ENCODE measurements at places on chromosomes 4 and X.

DNA sequence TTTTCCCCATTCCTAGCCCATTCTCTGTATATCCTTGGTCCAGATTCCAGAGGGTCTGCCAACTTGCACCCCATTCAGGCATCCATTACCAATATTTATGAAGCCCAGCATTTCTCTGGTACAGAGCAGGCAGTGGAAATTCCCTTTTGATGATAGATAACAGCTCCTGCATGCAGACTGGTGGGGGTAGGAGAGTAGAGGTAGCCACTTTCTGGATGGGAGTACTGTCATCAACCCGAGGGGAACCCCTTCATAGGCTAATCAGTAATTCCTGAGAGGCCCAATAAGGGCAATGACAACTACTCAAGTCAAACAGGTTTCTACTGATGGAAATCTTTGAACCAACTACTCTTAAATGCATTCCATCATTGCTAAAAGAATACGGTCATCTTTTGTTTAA, 63.7 kb downstream of the COL25A1 start:
- no peak for DNase-seq

DNA sequence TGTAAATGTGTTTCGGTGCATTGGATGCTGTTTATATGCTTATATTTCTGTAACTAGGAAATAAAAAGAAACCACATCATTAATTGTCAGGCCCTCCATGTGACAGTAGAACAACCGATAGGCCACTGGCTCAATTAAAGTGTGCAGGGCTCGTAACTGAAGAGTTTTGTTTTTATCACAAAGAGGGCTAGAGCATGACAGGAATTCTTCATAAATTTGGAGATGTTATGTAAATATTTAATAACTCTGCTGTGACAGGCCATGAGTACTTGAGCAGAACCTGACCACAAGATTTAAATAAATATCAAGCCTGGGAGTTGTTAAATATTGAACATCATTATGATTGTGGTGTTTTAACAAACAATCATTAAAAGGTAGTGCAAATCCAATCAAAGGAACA, 55.9 kb downstream of the MID1 start:
- no peak for DNase-seq

DNA sequence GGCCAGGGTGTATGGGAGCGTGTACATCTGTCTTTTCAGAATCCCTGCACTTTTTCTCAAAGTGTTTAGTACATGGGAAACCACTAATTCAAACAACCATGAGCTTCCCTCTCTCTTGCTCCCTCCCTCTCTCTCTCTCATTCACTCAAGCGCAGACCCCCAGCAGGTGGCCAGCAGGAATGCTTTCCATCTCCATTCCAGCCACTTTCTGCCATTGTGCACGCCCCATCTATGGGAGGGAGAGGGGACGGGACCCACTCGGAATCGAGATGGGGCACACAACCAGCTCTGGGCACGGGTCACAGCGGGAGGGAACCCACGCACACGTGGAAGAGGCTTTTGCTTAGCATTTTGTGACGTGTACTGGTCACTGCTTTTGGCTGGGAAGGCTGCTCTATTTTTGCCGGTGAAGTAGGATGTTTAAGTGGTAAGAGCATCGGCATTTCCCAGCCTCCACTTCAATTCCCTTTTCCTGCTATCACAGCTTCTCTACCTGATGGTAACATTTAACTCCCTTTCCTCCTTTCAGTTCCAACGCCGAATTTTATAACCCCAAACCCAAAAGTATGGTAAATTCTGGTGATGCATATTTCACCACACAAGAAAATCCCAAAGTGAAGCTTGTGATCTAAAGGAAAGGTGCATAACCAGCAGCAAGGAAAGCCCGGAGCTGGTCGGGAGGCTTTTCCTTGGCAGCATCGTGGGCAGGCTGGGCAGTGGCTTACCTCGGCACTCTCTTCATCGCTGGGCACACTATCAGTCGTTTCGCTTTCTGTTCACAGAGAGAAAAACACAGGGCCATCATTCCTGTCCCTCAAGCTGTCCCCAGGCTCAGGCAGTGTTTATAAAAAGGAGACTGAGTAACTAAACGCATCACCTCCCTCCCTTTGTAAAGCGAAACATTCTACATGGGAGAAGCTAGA, 84.1 kb downstream of the IRF2 start:
- no peak for DNase-seq

DNA sequence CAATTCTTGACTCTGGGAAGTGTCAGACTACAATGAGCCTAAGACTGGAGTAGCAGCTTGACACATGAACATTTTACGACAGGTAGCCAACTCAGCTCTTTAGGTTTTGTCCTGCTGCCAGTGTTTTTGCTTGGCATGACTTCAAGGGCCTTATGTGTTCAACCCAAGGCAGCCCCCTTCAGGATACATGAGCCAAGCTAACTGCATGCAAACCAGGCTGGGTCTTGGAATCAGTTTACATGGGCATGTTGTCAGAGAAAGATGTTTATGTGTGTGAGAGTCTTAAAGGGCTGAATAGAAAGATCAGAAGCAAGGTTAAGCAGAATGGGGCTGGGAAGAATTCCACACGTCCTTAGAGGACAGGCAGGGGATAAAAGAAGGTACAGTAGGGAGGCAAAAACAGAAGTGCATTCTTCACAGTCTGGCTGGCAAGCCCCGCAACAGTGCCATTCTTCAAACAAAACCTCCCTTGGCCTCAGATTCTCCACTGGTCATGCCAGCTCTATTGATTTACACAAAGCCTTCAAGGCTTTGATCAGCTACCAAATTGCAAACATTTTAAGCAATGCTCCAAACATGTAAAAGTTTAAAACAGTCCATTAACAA, 97.3 kb downstream of the NKX6-1 start:
- no peak for DNase-seq

- no peak for DNase-seq
Measured at GRCh38 chr4:26938516-26938915, 77.9 kb downstream of the STIM2 start.

- no peak for DNase-seq
Measured at GRCh38 chr4:53365121-53365485, 758 bp downstream of the SCFD2 start.

GRCh38 chrX:147890756-147891155, 21.0 kb upstream of the FMR1 start:
- DNase-seq: no peak

GRCh38 chr4:187467224-187467623, 528.3 kb upstream of the ZFP42 start:
- DNase-seq: no peak

DNA sequence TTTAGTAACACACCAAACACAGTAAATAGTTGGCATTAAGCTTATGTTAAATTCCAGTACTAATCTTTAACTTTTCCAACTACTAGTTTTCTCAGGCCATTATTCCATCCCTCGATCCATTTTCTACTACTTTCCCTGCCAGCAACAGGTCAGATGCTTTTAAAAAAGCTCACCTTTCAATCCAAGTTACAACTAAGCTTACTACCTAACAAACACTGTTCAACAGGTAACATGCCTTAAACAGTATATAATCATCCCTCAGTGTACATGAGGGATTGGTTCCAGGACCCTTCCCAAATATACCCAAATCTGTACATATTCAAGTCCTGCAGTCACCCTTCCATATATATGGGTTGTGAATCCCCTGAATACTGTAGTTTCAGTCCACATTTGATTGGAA, 5.5 kb downstream of the CCNA2 start:
- DNase-seq: no peak

DNA sequence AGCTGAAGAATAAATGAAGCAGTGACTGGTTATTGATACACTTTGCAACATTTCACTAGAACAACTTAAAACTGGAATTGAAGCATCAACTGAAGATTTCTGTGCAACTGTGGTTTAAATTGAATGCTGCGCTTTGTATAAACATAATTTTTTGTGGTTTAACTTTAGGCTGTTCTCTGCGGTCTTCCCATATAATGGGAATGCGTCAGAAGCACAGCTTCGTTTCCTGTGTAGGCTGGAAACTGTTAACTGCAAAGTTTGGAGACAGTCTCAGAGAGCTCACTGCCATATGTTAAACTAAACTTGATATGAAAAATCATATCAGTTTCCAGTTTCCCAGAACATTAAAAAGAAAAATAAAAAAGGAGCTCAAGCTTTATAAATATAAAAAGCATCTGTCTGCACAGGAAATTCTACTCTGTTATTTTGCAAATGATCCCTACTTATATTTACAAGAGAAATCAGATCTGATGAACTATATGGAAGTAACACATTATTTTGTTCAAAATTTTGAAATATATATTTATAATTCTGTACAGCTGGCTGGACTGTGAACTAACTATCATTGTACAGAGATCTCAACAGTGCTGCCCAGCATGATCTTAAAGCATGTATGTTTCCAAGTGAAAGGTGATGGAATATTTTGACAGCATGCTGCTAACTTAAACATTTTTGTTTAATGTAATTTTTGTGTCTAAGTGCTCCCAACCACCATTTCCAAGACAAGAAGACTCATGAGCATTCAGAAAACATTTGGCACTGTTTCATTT, 139.9 kb downstream of the NDST3 start:
- DNase-seq: no peak

DNA sequence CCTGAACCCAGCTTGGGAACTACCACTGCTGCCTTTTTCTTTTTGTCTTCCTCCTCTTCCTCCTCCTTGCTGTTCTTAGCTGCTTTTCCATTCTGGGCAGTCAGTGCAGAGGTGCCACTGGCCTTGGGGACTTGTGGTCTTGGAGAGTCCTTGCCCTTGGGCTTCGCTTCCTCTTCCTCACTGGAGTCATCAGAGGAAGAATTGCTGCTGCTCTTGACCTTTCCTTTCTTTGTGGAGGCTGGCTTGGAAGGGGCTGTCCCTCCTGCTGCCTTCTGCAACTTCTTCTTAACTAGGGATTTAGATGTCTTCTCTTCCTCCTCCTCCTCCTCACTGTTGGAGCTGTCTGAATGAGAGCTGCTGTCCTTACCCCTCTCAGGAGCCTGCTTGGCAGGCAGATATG, 53.2 kb downstream of the FAM9B start:
- no peak for DNase-seq

- no peak for DNase-seq
Measured at GRCh38 chr4:2359591-2360395, 58.7 kb downstream of the ZFYVE28 start.

GRCh38 chr4:91284480-91284879, 1019.3 kb upstream of the GRID2 start:
- DNase-seq: no peak

- no peak for DNase-seq
Measured at GRCh38 chr4:160869899-160870298, 1293.9 kb downstream of the FSTL5 start.

GRCh38 chr4:118821590-118822293, 14.2 kb downstream of the SEC24D start:
- no peak for DNase-seq

DNA sequence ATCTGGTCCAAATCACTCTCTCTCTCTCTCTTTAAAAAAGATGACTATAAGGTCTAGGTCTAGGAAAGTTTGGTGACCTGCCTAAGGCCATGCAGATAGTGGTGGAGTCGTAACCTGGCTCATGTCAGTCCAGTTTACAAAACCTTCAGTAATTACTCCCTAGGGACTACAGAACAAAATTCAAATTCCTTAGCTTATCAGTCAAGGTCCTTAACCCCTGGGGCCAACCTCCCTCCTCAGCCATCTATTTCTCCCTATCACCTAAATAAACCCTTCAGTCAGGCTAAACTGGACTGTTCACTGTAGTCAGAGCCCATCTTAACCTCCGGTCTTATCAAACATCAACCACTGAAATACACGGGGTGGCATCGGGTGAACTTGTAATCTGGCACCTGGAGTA, 68.9 kb downstream of the MAP3K15 start:
- DNase-seq: no peak

- DNase-seq: no peak
Measured at GRCh38 chrX:108064613-108065012, 19.7 kb downstream of the VSIG1 start.

- DNase-seq: no peak
Measured at GRCh38 chr4:2825740-2826139, 17.9 kb upstream of the ADD1 start.

- no peak for DNase-seq
Measured at GRCh38 chr4:45327544-45327943, 601.2 kb upstream of the GNPDA2 start.

GRCh38 chr4:19650903-19651864, 600.5 kb upstream of the SLIT2 start:
- DNase-seq: no peak

DNA sequence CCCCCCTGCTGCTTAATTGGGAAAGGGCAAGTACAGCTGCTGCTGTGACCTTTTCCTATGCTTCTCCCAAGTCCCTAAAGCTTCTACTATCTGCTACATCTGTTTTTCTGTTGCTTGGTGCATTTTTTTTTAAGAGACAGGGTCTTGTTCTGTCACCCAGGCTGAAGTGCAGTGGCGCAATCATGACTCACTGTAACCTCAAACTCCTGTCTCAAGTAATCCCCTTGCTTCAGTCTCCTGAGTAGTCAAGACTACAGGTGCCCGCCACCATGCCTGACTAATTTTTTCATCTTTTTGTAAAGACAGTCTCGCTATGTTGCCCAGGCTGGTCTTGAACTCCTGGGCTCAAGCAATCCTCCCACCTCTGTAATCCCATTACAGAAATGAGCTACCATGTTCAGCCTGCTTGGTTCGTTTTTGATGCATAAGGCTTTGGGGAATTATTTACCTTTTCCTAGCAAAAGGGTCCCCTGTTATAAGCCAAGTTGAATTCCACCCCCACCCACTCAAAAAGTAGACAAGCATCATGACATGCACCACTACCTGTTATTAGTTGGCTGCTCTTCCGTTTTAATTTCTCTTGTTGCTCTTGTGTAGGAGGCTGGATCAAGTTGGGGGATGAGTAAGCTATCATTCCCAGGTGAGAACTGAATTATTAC, 39.6 kb downstream of the DGKK start:
- DNase-seq: no peak

DNA sequence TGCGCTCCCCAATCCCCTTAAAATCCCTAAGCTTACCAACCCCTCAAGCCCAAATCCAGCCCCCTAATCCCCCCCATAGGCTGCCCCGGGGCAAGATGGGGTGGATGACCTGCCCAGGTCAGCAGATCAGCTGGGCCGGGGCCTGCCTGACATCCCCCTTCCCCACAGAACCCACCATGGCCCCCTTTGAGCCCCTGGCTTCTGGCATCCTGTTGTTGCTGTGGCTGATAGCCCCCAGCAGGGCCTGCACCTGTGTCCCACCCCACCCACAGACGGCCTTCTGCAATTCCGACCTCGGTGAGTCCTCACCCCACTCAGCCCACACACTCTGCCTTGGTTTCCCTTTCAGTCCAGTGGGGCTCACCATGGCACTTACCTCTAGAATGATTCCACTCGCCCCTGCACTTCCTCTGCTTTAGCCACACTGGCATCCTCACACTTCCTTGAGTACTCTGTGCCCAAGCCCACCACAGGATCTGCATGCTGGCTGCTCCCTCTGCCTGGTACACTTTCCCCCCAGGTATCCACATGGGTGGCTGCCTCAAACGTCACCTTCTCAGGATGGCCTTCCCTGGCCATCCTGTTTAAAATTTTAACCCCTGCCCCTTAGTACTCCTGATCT, 1.1 kb downstream of the TIMP1 start:
- no peak for DNase-seq

All from hippocampal formation (tissue), 2 donors.